ENCODE measurements at places on chromosomes 12 and 14.

GRCh38 chr12:10697862-10698261 is 24.0 kb upstream of the STYK1 start:
- no peak for DNase-seq

DNA sequence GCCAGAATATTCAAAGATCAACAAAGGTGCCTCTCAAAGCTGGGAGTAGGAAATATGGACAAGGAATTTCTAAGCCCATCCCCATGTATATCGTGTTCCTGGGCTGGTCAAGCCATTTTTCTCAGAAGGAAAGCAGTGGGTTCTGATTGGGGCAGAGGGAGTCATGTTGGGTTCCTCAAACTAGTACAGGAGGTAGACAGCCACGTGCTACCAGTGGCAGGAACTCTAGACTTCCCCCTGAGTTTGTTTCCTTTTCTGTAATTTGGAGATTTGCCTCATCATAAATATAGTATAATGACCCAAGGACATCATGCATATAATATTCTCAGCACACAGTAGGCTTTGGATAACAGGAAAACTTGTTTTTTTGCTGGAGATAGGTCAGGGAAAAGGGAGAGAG is 16.4 kb upstream of the PLEKHH1 start:
- no peak for DNase-seq

DNA sequence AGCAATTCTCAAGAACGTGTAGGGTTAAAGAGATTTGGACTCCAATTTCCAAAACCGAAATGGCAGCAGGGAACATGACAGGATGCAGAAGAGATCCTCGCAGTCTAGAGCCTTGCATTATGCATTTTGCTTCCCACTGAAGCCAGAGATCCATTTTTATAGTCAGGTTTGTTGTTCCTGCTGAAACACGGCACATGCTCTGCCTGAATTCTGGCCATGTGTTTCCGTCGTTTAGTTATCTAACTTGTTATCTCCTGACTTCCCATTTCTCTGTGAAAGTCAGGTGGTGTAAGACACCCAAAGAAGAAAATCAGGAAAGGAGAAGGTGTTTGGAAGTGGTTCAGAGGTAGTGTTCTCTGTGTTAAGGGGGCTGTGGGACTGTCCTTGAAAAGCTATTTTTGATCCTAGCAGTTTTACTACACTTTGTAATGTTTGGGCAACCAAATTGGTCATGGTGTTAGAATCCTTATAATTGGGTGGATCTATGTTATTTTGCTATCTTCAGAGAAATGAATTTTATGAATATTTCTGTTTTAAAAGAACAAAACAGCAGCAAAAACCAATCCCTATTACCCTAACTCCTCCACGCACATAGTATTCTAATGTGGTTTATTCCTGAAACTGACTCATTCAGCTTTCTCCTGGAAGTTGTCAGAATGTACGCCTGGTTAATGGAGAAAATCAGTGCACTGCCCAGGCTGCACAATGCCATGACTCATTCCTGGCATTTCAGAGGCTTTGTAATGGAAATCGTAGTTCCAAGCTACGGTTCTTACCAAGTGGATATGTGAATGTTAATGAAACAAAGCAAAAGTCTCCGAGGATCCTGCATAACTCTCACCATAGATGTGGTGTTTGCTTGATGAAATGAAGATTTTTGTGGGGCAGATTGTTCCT is 110.1 kb downstream of the SAMD4A start:
- DNase-seq: no peak

DNA sequence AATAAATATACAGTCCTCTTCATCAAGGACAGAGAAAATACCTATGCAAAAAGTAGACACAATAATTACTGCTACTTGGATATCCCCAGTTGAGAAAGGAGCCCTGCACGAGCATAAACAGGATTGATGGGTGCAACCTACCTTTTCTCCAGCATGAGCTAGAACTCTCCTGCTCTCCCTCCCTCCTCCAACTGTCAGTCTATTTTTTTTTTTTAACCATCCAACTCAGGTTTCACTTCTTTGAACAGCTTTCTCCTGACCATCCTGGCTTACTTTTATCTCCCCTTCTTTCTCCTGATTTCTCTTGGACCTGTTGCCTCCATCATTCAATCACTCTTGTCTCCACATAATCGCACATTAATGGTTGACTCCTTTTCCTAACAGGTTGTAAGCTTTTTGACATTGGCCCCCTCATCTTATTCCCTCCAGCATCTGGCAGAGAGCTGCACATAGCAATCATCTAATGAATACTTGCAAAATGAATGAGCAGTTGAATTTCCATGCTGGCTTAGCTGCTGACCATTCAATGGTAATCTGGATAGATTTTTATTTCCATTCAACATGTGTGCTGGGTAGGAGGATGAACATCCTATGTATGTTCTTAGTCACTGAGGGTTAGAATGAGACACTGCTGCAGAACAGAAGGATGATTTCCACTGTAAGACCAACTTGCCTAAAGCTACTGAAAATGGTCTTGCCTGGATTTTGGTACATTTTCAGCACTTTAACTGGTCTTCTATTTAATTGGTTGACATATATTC is 24.4 kb downstream of the MYBPC1 start:
- DNase-seq: no peak

DNA sequence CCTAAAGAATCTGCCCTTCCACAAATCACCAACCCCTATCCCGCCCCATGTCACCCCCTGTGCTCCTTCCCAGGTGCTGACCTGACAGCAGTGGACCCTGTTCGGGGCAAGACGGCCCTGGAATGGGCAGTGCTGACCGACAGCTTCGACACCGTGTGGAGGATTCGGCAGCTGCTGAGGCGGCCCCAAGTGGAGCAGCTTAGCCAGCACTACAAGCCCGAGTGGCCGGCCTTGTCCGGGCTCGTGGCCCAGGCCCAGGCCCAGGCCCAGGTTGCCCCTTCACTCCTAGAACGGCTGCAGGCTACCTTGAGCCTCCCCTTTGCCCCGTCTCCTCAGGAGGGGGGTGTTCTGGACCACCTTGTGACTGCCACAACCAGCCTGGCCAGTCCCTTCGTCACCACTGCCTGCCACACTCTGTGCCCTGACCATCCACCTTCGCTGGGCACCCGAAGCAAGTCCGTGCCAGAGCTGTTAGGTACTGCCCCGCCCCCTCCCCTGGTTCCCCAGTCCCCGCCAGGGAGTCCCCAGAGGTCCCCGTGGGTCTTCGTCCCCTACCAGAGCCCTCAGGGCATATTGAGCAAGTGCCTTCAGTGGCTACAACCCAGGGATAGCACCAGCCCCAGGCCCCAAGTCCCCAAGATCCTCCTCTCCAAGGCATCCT is 2.7 kb downstream of the ANKRD33 start:
- no peak for DNase-seq

DNA sequence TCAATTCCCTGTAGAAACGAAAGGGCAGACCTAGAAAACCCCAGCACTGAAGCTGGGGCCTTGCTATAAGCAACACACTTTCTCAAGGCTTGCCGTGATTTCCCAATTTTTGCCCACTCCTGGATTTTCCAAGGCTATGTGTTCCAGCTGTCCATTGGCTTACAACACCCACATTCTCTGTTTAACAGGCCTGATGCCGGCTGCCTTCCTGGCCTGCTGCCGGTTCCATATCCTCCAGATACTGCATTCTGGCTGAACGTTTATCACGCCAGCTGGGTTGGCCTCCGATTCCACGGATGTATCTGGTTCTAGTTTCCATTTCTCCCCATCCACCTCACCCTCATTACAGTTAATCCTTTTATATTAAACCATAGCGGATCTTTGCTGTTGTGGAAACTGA is 2.0 kb upstream of the PCNX1 start:
- no peak for DNase-seq

GRCh38 chr12:32027684-32028365 is 68.6 kb downstream of the RESF1 start:
- no peak for DNase-seq

All from activated CD4-positive, CD25-positive, alpha-beta regulatory T cell (primary cell).